ENCODE measurements at places on chromosomes 1 and 21.

GRCh38 chr1:175195798-175196197, 3.2 kb upstream of the KIAA0040 start:
- no peak for DNase-seq

DNA sequence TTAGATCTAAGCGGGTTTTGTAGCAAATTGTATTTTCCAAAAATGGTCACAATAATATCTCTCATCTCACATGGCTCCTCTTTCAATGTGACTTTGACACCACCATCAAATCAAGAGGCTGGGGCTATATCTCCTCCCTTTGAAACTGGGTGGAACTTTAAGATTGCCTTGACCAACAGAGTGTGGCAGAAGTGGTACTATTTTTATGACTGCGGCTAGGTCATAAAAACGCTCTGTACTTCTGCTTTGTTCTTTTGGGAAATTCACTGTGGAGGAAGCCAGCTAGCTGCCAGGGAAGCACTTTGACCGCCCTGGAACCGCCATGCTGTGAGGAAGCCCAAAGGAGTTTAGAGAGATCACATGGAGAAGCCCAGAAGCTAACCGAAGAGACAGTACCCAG, 50.7 kb upstream of the ACOT11 start:
- DNase-seq, result no peak

GRCh38 chr1:162113419-162113818, 43.9 kb downstream of the NOS1AP start:
- DNase-seq, result no peak

DNA sequence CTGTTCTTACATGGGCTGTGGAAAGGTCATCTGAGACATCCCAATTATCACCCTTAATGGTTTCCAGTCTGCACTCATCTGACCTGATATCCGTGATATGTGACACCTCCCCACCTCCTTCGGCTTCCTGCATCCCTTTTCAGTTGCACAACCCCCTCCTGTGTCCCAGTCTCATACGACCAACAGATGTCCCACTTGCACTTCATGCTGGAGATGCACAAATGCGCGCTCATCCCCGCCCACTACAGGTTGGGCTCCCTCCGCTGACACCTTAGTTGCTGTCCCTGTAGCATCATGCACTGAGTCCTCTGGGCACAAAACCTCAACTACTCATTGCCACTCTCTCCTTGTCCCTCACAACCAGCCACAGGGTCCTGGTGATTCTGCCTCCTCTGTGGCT, 94.4 kb downstream of the MIS18A start:
- DNase-seq, result peak; percentile 72

DNA sequence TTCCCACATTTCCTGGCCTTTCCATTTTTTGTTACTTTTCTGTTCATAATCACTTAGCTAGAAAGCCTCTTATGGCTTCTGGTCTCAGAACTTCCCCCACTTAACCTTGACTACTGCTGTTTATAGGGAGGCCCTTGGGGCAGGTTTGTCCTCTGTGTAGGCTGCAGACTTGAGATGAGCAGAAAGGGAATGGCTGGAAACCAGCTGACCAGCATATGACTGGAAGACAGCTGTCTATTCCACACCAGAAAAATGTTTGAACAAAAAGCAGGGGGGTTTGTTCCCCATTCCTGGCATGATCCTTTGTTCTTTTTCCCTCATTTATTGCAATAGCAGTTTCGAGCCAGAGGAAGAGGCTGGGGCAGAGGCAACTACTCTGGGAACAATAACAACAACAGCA, 4.9 kb upstream of the SH3D21 start:
- no peak for DNase-seq

- no peak for DNase-seq
Measured at GRCh38 chr1:234870020-234870981, 258.3 kb downstream of the TOMM20 start.

GRCh38 chr1:36576551-36577110, 93.9 kb upstream of the CSF3R start:
- no peak for DNase-seq

GRCh38 chr1:26833432-26834405, 7.2 kb downstream of the ZDHHC18 start:
- DNase-seq, result no peak

DNA sequence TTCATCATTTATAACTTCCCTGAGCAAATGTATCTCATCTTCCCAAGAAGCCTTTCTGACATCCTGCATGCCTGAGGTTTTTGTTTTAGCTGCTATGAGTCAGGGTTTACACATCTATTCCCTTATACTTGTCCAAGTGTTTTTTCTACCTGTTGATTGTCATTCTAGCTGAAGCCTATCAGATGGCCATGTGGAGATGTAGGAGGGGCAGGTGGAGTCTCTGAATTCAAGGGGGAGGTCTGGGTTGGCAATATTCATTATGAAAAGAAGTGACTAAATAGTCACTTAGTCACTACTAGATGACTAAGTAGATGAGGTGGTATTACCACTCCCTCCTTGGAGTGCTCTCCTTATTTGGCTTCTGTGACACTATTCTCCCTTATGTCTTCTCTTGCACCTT, 52.4 kb downstream of the XCL1 start:
- no peak for DNase-seq

GRCh38 chr1:31769720-31770390, 5.7 kb upstream of the ADGRB2 start:
- DNase-seq, result no peak

GRCh38 chr1:5999711-6000443, 7.7 kb upstream of the NPHP4 start:
- no peak for DNase-seq

DNA sequence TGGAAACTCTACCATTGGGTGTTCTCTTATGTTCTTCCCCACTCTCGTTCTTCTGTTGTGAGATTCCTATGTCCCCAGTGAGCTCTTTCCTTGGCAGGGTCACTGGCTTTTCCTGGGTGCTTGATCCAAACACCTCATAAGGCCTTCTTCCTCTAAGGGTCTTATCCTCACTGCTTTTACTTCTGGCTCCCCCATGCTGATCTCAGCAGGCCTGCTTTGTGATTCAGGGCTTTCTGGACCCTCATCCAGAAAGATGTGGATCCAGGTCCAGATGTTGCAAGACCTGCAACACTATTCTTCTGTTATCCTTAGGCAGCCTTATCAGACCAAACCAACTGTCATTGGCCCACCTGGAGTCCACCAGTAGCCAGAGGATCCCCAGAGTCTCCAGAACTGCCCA, 11.2 kb upstream of the MYOG start:
- DNase-seq, result no peak

DNA sequence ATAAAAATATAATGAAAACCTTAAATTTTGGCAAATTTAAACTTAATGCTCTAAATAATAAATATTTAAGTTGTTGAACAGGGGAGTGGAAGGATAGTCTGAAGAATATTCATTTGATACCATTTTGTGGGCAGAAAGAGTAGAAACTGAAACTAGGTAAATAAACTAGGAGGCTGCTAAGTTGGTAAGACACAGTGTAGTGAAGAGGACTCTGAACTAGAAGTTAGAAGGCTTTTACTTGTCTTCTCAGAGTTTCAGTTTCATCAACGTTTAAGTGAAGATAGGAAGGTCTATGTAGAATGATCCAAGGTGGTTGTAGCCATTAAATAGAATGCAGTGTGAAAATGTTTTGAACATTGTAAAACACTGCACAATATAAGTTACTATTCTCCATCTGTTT, 516.9 kb downstream of the AMY1C start:
- DNase-seq, result no peak

- DNase-seq, result no peak
Measured at GRCh38 chr1:113759333-113760101, at the start of gene PHTF1. Gene PHTF1 (minus strand): TSS chr1:113759486. CDS start chr1:113758703, 783 bp downstream.

GRCh38 chr1:163444665-163445064, 122.9 kb downstream of the NUF2 start:
- DNase-seq, result no peak

DNA sequence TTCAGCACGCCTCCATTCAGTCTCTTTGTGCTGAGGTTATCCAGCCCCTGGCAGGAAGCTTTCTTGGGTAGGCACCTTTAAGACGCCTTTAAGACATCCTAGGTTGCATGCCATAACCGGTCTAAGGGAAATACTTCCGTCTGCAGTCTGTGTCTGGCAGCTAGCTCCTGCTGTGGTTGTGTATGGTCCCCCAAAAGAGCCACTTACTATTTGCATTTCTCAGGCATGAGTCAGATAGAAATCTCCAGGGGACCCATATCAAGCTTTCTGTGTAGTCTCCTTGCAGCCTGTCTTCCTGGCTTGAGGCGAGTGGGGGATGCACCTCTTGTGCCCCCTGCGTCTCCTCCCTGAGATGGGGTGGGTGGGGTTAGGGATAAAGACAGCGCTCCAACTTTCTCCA, 10.0 kb upstream of the RYR2 start:
- no peak for DNase-seq

GRCh38 chr1:154353460-154353904, 28.2 kb downstream of the ATP8B2 start:
- DNase-seq, result no peak
